T-cell (primary cell): ENCODE measurements at places on chromosomes 1 and 21.
A peak's percentile ranks its signal among the peaks of the same experiment; 100 is the strongest.

- peaks cover 16% of the 10 kb centered on the region for H3K4me1 ChIP-seq
- peaks cover 9% of the 10 kb centered on the region for H3K27me3 ChIP-seq
- H3K27ac ChIP-seq: no peak overlapping the region
- no peaks in the 10 kb centered on the region for H3K36me3 ChIP-seq
- H3K4me3 ChIP-seq: no peak overlapping the region
Measured at GRCh38 chr1:205270271-205270670, 42.5 kb downstream of the TMCC2 start.

GRCh38 chr1:181739214-181739613 lies 255.9 kb downstream of the CACNA1E start:
- DNase-seq: no peak
- no peaks in the 10 kb centered on the region for H3K36me3 ChIP-seq
- no peak overlapping the region for H3K27ac ChIP-seq
- H3K4me3 ChIP-seq: no peak overlapping the region
- no peaks in the 10 kb centered on the region for H3K4me1 ChIP-seq

GRCh38 chr1:231241750-231242149 lies 738 bp downstream of the GNPAT start:
- H3K36me3 ChIP-seq: peaks cover 6% of the 10 kb centered on the region
- H3K27me3 ChIP-seq: no peaks in the 10 kb centered on the region
- peaks cover 21% of the 10 kb centered on the region for H3K4me1 ChIP-seq
- H3K4me3 ChIP-seq: peak overlapping the region; percentile 68
- peak overlapping the region; percentile 67 for H3K27ac ChIP-seq
- DNase-seq: no peak

- peak overlapping the region; percentile 65 for H3K27ac ChIP-seq
- H3K4me1 ChIP-seq: peaks cover 87% of the 10 kb centered on the region
- H3K27me3 ChIP-seq: no peaks in the 10 kb centered on the region
- no peak overlapping the region for H3K4me3 ChIP-seq
Measured at GRCh38 chr1:167442142-167442848, 76.0 kb downstream of the CD247 start.

- no peaks in the 10 kb centered on the region for H3K27me3 ChIP-seq
- no peak overlapping the region for H3K27ac ChIP-seq
- DNase-seq: no peak
- H3K36me3 ChIP-seq: no peaks in the 10 kb centered on the region
- no peak overlapping the region for H3K4me3 ChIP-seq
- no peaks in the 10 kb centered on the region for H3K4me1 ChIP-seq
Measured at GRCh38 chr1:199549421-199549820, 478.1 kb upstream of the NR5A2 start.

GRCh38 chr1:114063544-114063943 lies 84.3 kb downstream of the OLFML3 start:
- H3K36me3 ChIP-seq: no peaks in the 10 kb centered on the region
- DNase-seq: no peak
- no peaks in the 10 kb centered on the region for H3K4me1 ChIP-seq
- H3K4me3 ChIP-seq: no peak overlapping the region
- H3K27me3 ChIP-seq: no peaks in the 10 kb centered on the region

DNA sequence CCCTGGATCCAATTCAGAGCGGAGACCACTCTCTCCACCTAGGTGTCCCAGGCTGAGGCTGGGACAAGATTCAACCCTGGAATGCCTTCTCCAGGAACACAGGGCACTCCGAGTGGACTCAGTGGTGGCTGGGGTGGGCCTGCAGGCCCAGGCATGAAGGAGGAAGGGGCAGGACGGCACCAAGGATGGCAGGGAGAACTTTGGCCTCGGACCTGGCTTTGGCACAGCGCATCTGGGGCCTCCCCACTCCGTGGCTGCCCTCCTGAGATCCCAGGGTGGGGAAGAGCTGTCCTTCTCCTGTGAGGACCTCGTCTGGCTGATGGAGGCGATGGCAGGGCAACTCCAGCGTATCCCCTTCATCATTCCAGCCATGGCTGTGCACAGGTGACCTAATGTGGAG lies 35.6 kb downstream of the DHCR24 start:
- peaks cover 9% of the 10 kb centered on the region for H3K36me3 ChIP-seq
- H3K27me3 ChIP-seq: no peaks in the 10 kb centered on the region
- no peaks in the 10 kb centered on the region for H3K4me1 ChIP-seq
- DNase-seq: no peak

- H3K4me3 ChIP-seq: no peak overlapping the region
- no peak overlapping the region for H3K27ac ChIP-seq
- H3K27me3 ChIP-seq: no peaks in the 10 kb centered on the region
- no peaks in the 10 kb centered on the region for H3K36me3 ChIP-seq
- no peak for DNase-seq
Measured at GRCh38 chr1:1334835-1335234, 3.8 kb downstream of the TAS1R3 start.

DNA sequence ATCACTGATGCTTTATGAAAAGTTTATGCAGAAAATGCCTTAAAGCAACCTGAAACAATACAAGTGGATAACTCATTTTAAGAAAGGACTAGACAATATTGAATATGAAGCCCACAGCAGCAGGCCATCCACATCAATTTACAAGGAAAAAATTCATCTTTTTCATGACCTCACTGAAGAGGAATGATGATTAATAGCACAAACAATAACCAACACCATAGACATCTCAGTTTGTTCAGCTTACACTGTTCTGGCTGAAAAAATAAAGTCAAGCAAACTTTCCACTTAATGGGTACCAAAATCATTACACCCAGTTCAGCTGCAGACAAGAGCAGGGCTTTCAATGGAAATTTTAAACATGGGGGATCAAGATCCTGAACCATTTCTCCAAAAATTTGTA lies 380.6 kb upstream of the NEGR1 start:
- DNase-seq: no peak
- no peaks in the 10 kb centered on the region for H3K27me3 ChIP-seq
- no peaks in the 10 kb centered on the region for H3K36me3 ChIP-seq

DNA sequence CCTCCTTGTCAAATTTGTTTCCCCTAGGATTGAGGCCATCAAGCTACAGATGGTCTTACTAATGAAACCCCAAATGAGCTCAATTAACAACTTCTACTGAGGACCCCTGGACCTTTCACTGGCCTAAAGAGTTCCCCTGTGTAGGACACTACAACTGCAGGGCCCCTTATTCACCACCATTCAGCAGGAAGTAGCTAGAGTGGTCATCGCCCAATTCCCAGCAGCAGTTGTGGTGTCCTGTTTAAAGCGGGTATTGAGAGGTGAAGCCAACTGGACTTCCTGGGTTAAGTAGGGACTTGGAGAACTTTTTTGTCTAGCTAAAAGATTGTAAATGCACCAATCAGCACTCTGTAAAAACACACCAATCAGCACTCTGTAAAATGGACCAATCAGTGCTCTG lies 1466.9 kb downstream of the KCNT2 start:
- no peaks in the 10 kb centered on the region for H3K36me3 ChIP-seq
- no peak overlapping the region for H3K27ac ChIP-seq
- H3K27me3 ChIP-seq: no peaks in the 10 kb centered on the region
- no peak for DNase-seq
- H3K4me3 ChIP-seq: no peak overlapping the region

GRCh38 chr1:219174460-219175211 lies 958 bp downstream of the LYPLAL1 start:
- H3K4me1 ChIP-seq: peaks cover 9% of the 10 kb centered on the region
- DNase-seq: peak; percentile 42
- no peaks in the 10 kb centered on the region for H3K27me3 ChIP-seq
- H3K27ac ChIP-seq: peak overlapping the region; percentile 69

- no peaks in the 10 kb centered on the region for H3K4me1 ChIP-seq
- H3K27me3 ChIP-seq: no peaks in the 10 kb centered on the region
- H3K4me3 ChIP-seq: no peak overlapping the region
- no peak for DNase-seq
Measured at GRCh38 chr1:65688848-65689247, 103.8 kb upstream of the PDE4B start.

DNA sequence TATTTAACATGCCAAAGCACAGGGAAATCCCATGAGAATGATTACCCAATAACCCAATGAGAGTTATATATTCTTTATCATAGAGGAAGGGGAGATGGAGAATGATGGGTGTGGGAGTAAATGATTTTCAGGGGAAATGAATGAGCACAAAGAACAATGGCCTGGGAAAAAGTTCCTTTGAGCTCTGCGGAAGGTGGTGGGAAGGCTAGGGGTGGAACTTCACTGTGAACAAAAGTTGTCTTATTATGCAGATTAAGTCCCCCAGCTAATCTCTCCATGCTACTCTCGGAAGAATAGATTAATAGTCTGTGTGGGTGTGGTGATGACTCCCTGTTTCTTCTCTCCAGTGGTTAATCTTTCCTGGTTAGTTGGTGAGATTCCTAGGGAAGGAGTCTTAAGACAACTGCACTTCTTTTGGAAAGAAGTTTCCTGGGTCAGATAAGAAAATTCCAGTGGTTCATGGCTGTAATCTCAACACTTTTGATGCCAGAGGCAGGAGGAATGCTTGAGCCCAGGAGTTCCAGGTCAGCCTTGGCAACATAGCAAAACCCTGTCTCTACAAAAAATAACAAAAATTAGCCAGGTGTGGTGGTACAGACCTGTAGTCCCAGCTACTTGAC lies 71.6 kb downstream of the DNTTIP2 start:
- H3K27me3 ChIP-seq: no peaks in the 10 kb centered on the region
- H3K4me1 ChIP-seq: no peaks in the 10 kb centered on the region
- H3K4me3 ChIP-seq: no peak overlapping the region

GRCh38 chr1:27795601-27796000 lies 22.6 kb downstream of the STX12 start:
- DNase-seq: no peak
- no peak overlapping the region for H3K4me3 ChIP-seq
- H3K4me1 ChIP-seq: no peaks in the 10 kb centered on the region
- no peak overlapping the region for H3K27ac ChIP-seq

DNA sequence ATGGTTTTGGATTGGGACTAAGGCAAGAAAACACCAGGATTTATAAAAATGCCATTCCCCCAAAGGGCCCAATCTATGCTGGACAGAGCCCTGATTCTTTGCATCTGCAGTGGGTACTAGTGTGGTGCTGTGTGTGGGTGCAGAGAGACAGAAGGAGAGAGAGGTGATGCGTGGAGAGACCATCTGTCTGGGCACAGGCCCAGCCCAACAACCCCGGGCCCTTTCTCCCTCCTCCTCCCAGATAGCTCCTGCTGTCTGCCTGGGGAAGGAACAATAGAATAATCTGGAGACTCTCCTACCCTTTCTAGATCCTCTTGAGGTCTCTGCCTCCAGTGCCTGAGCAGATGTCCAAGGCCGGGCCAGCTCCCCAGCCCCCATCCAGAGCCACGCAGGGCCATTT lies 15.1 kb downstream of the KIAA1614 start:
- peaks cover 5% of the 10 kb centered on the region for H3K4me1 ChIP-seq
- H3K36me3 ChIP-seq: no peaks in the 10 kb centered on the region
- no peaks in the 10 kb centered on the region for H3K27me3 ChIP-seq

GRCh38 chr1:205275133-205275532 lies 46.4 kb downstream of the NUAK2 start:
- DNase-seq: peak; percentile 65
- H3K36me3 ChIP-seq: no peaks in the 10 kb centered on the region
- H3K27ac ChIP-seq: peak overlapping the region; percentile 38
- peaks cover 12% of the 10 kb centered on the region for H3K27me3 ChIP-seq
- peaks cover 65% of the 10 kb centered on the region for H3K4me1 ChIP-seq
